ENCODE measurements at places on chromosomes 11 and 22. TPM values are rescaled to one million over a fixed set of nuclear protein-coding genes. Genes with fewer than 3 reads are reported as not detected.

GRCh38 chr22:35072925-35073324, 7.0 kb downstream of the ISX start:
- DNase-seq, result peak; percentile 29

DNAJB13 gene
- not detected for total RNA-seq

GRCh38 chr22:35914665-35915476, 113.8 kb downstream of the RBFOX2 start:
- DNase-seq, result peak; percentile 85

- no peak for DNase-seq
These were observed 40.5 kb downstream of the LRRC32 start for GRCh38 chr11:76629853-76630599.

APOA5 gene
- not detected for total RNA-seq

CAT gene
- 32.4 TPM for total RNA-seq

DNA sequence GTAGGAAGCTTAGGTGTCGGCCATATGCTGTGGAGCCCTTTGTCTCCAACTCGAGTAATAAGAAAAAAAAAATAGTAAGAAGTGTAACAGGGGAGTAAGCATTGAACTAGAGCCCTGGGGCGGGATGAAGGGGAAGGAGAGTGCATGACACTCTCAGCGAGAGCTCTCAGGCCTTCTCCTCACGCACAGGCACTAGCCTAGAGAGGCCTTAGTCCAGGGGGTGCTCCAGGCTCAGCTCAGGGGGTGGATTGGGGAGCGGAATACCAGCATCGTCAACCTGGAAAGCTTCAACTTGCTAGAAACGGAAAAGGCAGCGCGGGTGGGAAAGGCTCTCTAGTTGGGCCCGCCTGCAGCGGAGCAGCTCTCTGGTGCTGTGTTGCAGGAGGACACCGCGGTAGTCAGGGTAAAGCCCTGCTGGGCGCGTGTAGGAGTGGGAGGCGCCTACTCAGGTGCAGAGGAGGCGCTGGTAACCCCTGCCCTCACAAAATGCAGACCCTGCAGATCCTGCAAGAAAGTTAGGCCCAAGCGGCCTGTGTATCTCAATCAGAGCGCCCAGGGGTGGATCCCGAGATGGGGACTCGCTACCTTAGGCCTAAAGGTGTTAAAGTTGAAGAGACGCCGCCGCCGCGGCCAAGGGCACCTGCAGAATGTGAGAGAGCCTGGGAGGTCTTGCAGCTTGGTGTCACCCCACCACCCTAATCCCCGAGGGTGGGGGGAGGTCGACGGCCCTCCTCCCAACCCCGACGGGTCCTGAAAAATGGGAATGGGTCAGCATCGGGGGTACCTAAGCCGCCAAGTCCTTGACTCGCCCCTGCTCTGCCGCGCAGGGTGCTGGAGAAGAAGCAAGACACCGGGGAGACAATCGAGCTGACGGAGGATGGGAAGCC, 2.8 kb downstream of the SLC17A6 start:
- no peak for DNase-seq
